NCI-H2029 treated with DMSO at 0.1 percent for 48 hours (cell line): ENCODE measurements at places on chromosomes 1 and 21.

DNA sequence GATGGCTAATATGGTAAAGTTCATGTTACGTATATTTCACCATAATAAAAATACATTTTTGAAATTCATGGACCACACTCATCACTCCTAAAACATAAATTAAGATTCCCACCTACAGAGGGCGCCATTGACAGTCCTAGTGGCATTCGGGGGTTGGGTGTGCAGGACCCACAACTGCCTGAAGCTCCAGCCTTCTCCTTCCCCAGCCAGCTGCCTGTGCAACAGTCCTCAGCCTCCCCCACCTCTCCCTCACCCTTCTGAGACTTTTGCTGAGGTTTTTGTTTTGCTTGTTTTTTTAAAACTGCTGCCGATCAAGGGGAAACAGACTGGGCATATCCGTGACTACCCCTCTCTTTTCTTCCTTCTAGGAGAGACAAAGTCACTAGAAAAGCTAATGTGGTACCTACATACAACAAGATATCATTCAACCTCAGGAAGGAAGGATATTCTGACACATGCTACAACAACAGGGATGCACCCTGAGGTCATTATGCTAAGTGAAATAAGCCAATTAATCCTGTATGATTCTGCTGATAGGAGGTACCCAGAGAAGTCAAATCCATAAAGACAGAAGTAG lies 9.2 kb upstream of the EVA1C start:
- DNase-seq = peak; percentile 34

DNA sequence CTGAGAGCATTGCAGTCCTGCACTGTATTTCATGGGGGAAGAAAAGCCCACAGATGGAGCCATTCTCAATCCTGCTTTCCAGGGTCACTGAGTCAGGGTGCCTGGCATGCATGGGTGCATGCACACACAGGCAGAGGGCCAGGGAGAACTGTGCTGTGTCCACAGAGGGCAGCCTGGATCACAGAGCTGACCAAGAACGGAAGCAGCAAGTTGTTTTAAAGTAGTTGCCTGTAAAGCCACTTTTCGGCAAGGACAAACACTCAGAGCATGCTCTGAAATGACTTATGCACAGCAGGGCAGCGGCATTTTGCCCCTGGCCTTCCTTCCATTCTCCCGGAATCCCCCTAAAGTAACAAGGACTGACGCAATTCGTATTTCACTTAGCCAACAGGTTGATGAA lies 3.6 kb downstream of the ERG start:
- no peak for DNase-seq

DNA sequence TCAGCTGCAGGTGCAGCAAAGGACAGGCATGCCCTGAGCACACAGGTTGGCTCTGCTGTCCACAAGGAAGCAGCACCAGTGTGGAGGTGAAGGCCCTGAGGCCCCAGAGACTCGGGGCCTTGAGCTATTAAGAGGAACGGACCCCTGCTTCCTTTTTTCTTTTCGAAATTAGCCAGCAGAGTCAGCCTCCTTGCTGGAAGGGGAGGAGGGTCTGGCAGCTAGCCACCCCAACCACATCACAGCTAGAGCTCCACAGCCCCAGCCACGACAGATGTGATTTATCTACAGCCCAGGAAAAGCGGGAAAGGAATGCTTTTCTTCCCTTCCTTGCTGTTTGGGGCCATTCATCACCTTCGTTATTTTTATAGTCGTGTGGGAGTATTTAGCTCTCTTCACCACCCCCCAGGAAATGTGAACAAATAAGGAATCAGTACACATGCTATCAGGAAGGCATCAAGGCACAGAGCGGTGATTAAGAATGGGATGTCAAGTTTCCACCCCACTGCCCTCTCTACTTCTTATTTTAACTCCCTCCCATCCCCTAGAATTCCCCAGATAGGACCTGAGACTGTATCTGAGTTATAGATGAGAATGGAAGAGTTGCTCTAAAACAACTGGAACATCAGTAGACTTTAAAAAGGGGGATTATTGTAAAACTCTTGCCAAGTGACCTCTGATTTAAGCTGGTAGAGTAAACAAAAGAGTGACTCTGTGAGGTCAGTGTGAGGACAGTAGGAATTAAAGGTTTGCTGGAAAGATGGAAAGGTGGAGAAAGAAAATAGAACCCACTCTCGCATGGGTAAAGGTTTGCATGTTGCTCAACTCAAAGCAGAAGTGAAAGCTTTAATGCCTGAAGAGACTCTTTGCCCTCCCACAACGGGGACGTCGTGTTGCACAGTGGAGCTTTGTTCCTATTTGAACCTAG lies 224.7 kb upstream of the GJB5 start:
- DNase-seq = no peak

GRCh38 chr1:85801520-85801919 lies 93.3 kb upstream of the ZNHIT6 start:
- no peak for DNase-seq

DNA sequence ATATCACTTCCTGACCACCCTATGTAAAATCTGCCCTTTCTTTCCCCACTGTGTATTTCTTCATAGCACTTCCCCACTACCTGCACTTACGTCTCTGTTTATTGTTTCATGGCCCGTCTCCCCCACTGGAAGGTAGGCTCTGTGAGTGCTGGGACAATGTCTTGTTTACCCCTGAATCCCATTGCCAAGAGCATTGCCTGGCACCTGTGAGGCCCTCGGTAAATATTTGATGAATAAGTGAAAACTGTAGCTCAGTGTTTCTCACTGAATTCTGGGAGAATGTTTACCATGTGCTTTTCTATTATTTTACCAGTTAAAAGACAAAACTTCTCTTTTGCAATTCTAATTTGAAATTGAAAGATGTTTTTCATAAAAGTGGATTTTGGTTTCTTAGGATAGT lies 11.8 kb downstream of the NFASC start:
- DNase-seq = peak; percentile 66

DNA sequence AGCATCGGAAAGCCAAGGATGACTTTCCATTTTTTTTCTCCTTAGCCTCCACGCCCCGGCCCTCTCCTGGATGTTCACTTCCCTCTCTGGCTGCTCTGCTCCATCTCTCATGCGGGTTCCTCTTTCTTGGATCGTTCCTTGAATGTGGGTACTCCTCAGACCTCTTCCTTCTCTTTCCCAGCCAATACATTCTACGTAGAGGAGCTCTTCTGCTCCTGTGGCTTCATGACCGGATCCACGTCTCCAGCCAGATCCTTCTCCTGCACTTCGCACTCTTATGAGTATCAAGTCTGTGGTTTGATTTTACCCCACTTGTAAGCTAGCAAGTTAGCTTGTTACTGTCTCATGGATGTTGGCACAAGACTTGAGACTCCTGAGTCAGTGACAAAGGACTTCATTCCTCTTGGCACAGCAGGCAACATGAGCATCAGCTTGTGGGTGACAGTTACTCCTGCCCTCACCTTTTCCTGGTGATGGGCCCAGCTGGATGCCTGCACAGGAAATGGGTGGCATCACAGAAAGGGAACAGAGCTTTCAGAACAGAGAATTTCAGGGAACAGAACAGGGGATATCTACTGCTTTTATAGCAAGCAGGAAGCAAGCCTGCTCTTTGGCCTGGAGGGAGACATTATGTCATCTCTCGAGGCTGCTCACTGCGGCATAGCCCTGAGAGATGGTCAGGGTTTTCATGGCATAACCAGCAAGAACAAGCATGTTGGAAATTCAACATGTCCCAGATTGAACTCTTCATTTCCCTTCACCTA lies 100.1 kb upstream of the KIF26B start:
- DNase-seq = no peak

- no peak for DNase-seq
Measured at GRCh38 chr1:48887796-48888195, 111.1 kb upstream of the BEND5 start.

- no peak for DNase-seq
Measured at GRCh38 chr21:15139898-15140297, 75.1 kb upstream of the NRIP1 start.

DNA sequence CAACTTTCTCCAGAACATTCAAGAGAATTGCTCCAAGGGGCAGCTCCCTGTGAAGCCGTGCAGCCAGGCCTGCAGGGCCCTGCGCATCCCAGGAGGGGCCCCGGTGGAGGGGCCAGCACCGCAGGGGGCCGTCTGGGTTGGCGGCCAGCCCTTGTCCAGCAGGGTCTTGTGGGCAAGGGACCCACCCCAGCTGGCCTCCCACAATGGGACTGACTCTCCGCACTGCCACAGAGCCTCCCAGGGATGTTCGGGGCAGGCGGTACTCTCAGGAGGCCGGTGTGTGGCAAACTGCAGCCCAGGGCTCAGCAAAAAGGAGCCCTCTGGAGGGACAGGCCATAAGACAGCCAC lies 68.2 kb upstream of the COL6A1 start:
- no peak for DNase-seq

DNA sequence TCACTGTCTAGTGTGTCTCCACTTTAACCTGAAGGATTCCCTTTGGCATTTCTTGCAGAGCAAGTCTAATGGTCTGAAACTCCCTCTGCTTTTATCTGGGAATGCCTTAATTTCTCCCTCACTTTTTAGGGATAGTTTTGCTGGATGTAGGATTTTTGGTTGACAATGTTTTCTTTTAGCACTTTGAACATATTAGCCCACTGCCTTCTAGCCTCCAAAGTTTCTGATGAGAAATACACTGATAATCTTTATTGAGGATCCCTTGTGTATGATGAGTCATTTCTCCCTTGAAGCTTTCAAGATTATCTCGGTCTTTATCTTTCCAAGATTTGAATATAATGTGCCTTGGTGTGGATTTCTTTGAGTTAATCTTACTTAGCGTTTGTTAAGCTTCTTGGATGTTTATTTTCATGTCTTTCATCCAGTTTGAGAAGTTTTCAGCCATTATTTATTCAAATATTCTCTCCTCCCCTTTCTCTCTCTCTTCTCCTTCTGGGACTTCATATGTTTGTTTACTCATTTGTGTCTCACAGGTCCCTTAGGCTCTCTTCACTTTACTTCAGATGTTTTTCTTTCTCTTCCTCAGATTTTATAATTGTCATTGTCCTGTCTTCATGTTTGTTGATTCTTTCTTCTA lies 53.1 kb downstream of the STYXL2 start:
- no peak for DNase-seq

GRCh38 chr1:196649990-196650389 lies 1.9 kb upstream of the CFH start:
- DNase-seq = no peak

- no peak for DNase-seq
Measured at GRCh38 chr1:28417441-28417922, 47.9 kb downstream of the PHACTR4 start.

- no peak for DNase-seq
Measured at GRCh38 chr1:23742670-23743286, 493 bp upstream of the ELOA start.

DNA sequence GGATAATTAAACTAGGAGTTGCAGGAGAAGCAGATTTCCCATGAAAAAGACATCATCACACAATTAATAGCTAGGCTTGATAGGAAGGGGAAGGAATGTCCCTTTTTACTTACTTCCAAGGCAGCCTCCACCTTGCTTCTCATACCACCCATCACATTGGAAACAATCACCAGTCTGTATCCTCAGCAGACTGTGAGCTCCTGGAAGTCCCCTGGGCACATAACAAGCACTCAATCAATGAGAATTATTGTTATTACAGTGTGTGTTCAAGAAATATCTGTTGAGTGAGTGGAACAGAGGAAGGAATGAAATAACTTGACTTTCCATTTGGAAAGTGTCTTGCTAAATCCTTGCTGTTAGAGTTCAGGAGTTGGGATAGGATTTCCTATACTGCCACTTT lies 36.2 kb downstream of the HIVEP3 start:
- DNase-seq = peak; percentile 93

DNA sequence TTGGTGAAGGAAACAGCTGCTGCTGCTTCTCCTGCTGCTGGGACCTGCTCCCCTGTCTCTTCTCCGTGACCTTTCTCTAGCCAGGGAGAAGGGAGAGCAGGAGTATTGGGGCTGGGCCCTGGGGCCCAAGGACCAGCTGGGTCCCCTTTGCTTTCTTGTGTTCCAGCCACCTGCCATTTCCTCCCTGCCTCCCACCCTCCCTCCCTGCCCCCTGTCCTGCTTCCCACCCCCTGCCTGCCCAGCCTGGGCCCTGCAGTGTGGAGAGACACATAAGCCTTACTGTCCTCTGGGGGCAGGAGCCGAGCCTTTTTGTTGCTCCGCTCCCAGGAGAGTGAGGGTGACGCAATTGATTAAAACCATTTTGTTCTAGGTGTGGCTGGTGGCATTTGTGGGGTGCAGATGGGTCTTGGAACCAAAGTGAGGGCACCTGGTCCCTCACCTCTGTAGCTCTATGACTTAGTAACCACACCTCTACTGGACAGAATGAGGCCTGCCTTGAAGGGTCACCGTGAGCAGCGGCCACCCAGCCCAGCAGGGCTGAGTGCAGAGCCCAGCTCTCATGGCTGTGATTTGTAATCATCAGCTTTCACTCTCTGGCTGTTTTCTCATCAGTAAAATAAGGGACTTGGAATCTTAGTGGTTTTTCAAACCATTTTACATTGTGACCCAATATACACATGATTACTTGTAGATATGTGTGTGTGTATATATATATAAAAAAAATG lies 13.9 kb upstream of the TMEM222 start:
- DNase-seq = no peak

GRCh38 chr1:106564192-106564591 lies 492.3 kb upstream of the PRMT6 start:
- no peak for DNase-seq

DNA sequence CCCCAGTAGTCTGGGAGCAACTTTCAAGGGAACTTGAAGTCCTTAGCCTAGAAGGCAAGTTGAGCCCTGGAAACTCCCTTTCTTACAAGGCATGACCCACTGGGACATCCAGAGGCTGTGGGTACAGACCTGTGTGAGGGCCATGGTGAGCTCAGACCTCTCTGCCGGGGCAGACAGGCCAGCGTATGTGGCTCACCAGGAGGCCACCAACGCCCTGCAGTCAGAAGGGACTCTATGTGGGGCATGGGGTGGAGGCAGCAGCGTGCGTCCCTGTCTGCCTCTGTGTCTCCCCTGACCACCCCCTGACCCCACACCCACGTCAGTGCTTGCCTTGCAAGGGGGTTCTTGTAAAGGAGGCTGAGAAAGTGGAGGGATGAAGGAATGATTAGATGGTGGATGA lies 10.8 kb downstream of the COQ8A start:
- DNase-seq = no peak

DNA sequence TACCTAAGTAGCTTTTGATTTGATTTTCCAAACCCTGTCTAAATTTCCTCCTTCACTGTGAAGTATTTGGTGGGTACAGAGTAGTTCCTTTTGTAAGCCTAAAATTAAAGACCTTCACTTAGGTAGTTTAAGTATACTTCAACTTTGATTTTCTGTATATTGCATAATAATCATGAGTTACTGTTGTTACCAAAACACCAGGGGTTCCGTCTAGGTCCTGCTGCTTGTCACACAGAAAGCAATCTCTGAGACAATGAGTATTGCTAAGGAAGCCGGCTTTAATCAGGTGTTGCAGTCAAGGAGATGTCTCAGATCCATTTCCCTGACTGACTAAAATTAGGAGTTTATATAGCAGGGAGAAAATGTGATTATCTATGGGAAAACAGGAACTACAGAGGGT lies 15.3 kb downstream of the RPS6KC1 start:
- no peak for DNase-seq
